Articular chondrocyte of knee joint (primary cell): ENCODE measurements at places on chromosomes 1 and 21. TPM values are rescaled to one million over a fixed set of nuclear protein-coding genes. Genes with fewer than 3 reads are reported as not detected.

The LRRC40 gene
- 22.1 and 25.1 TPM in 2 replicates for total RNA-seq

The DNAJC28 gene
- 3.1 and 3.5 TPM in 2 replicates for total RNA-seq

The ERICH3 gene
- not detected in 2 replicates for total RNA-seq

The MEAF6 gene
- total RNA-seq, result 61.8 and 69.2 TPM in 2 replicates

The BEND5 gene
- 0.11 and 1.0 TPM in 2 replicates for total RNA-seq

The FCRLB gene
- 1.3 and 2.1 TPM in 2 replicates for total RNA-seq

The SAMD13 gene
- 0.78 and 0.97 TPM in 2 replicates for total RNA-seq

The GLUL gene
- 320 and 394 TPM in 2 replicates for total RNA-seq

The NEK2 gene
- 9.7 and 15.0 TPM in 2 replicates for total RNA-seq

The AIM2 gene
- total RNA-seq, result not detected in 2 replicates

The UBE2U gene
- not detected in 2 replicates for total RNA-seq

The TNFRSF1B gene
- total RNA-seq, result 23.6 and 30.3 TPM in 2 replicates

The PLA2G2F gene
- not detected in 2 replicates for total RNA-seq
